ENCODE measurements at places on chromosomes 16 and 17.
A peak's percentile ranks its signal among the peaks of the same experiment; 100 is the strongest.

DNA sequence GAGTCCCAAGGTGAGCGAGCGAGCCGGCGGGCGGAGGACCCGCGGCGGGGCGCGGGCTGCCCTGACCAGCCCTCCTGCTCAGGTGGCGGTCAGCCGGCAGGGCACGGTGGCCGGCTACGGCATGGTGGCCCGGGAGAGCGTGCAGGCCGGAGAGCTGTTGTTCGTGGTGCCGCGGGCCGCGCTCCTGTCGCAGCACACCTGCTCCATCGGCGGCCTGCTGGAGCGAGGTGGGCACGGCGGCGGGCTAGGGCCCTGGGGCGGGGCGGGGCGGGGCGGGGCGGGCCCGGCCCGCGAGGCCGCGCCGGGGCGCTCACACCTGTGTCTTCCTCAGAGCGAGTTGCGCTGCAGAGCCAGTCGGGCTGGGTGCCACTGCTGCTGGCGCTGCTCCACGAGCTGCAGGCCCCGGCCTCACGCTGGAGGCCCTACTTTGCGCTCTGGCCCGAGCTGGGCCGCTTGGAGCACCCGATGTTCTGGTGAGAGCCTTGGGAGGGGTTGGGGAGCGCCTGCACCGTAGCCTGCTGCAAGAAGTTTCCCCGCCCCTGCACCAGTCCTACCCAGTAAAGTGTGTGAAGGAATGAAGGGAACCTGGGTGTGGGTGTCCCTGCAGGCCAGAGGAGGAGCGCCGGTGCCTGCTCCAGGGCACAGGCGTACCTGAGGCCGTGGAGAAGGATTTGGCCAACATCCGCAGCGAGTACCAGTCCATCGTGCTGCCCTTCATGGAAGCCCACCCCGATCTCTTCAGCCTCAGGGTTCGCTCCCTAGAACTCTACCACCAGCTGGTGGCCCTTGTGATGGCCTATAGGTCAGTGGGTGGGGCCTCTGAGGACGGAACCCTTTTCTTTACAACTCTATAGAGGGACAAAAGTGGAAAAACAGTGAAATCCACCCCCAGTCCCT lies 802 bp downstream of the SETD6 start:
- peak; percentile 22 for DNase-seq

GRCh38 chr17:33689725-33690124 lies 396.6 kb upstream of the ASIC2 start:
- DNase-seq, result no peak

GRCh38 chr17:67689534-67690177 lies 28.1 kb upstream of the NOL11 start:
- DNase-seq, result no peak

GRCh38 chr16:77499373-77500285 lies 64.8 kb upstream of the ADAMTS18 start:
- no peak for DNase-seq

Measured in activated naive CD8-positive, alpha-beta T cell treated with anti-CD3 and anti-CD28 coated beads, Interleukin-2, amount 50 U/mL, for 16 hours (primary cell).